ENCODE measurements at places on chromosomes 7 and 10. TPM values are rescaled to one million over a fixed set of nuclear protein-coding genes. Genes with fewer than 3 reads are reported as not detected.

The OR13A1 gene
- total RNA-seq = not detected

The TMEM26 gene
- 0.50 TPM for total RNA-seq

The TFEC gene
- 0.50 TPM for total RNA-seq

The SOSTDC1 gene
- total RNA-seq = not detected

The KCNMA1 gene
- 169 TPM for total RNA-seq

The FKBP9 gene
- 215 TPM for total RNA-seq

The PKD2L1 gene
- under 0.01 TPM for total RNA-seq

The ATRNL1 gene
- total RNA-seq = 1.00 TPM

The DOCK4 gene
- 33.3 TPM for total RNA-seq

The CYP26C1 gene
- 0.12 TPM for total RNA-seq

The MPP7 gene
- total RNA-seq = 0.33 TPM

The PNLIPRP2 gene
- not detected for total RNA-seq

The MEOX2 gene
- under 0.01 TPM for total RNA-seq
